B cell (primary cell): ENCODE measurements at places on chromosomes 1 and 21. TPM values are rescaled to one million over a fixed set of nuclear protein-coding genes. Genes with fewer than 3 reads are reported as not detected.

- peak; percentile 69 for DNase-seq
- peak overlapping the region; percentile 19 for H3K4me3 ChIP-seq
- H3K36me3 ChIP-seq: no peaks in the 10 kb centered on the region
Measured at GRCh38 chr1:197917805-197918651, 856 bp downstream of the LHX9 start.

DNA sequence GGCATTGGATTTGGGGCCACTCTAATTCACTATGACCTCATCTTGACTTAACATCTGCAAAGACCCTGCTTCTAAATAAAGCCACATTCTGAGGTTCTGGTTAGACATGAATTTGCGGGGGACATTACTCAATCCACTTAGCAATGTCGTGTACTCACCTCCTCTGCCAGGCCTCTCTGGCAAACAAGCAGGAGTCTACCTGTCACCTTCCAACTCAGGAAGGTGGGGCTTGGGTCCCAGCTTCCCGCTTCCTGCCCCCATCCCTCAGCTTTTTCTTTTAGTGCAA lies 177.8 kb downstream of the PSMG1 start:
- no peak for DNase-seq
- peaks cover 23% of the 10 kb centered on the region for H3K4me1 ChIP-seq
- no peaks in the 10 kb centered on the region for H3K36me3 ChIP-seq
- no peak overlapping the region for H3K27ac ChIP-seq
- peaks cover 3% of the 10 kb centered on the region for H3K27me3 ChIP-seq

DNA sequence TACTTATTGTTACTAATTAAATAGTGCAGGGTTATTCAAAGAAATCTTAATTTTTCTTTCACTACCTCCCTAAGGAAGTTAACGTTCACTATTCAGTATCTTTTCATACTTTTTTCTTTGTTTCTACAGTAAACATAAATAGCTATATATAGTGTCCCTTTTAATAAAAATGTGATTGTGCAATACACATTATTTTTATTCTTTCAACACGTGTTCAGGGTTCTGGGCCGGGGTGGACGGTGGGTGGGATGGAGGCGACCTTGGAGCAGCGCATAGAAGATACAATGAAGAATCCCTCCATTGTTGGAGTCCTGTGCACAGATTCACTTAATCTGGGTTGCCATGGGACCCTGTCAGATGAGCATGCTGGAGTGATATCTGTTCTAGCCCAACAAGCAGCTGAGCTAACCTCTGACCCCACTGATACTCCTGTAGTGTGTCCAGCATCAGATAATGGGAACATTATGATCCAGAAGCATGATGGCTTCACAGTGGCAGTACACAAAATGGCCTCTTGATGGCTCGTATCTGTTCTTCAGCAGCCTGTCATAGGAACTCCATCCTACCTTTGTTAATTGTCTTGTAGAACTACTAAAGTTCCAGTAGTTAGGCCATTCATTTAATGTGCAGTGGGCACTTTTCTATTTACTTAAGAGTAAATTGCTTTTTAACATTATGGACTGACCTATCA lies 155.9 kb upstream of the L1TD1 start:
- no peaks in the 10 kb centered on the region for H3K36me3 ChIP-seq
- H3K27ac ChIP-seq: no peak overlapping the region
- no peaks in the 10 kb centered on the region for H3K4me1 ChIP-seq
- no peaks in the 10 kb centered on the region for H3K27me3 ChIP-seq
- no peak overlapping the region for H3K4me3 ChIP-seq

DNA sequence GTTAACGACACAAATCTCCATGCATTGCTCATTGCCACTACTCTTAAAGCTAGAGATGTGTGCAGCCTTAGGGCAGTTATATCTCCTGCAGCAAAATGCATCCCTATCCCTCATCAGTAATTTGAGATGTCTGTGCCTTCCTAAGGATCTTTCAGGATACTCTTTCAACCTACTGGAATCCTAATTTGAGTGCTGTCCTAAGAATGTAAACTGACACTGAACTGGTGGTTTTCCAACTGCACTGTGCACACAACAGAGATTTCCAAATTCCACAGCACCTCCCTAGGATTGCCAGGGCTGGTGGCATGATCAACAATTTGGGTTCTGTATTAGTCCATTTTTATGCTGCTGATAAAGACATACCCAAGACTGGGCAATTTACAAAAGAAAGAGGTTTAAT lies 193.9 kb downstream of the LTN1 start:
- H3K36me3 ChIP-seq: no peaks in the 10 kb centered on the region
- no peak overlapping the region for H3K27ac ChIP-seq
- no peaks in the 10 kb centered on the region for H3K4me1 ChIP-seq
- no peak overlapping the region for H3K4me3 ChIP-seq
- H3K27me3 ChIP-seq: no peaks in the 10 kb centered on the region

GRCh38 chr1:110829955-110830553 lies 42.9 kb upstream of the CD53 start:
- DNase-seq: peak; percentile 74
- peaks cover 9% of the 10 kb centered on the region for H3K4me1 ChIP-seq
- no peak overlapping the region for H3K27ac ChIP-seq
- H3K36me3 ChIP-seq: no peaks in the 10 kb centered on the region
- H3K4me3 ChIP-seq: no peak overlapping the region

The GSTM1 gene
- 28.8 and 30.5 TPM in 2 replicates for total RNA-seq

The KCNJ15 gene
- total RNA-seq: not detected in 2 replicates

The PODN gene
- total RNA-seq: not detected in 2 replicates
